ENCODE measurements at places on chromosomes 11 and 22.

DNA sequence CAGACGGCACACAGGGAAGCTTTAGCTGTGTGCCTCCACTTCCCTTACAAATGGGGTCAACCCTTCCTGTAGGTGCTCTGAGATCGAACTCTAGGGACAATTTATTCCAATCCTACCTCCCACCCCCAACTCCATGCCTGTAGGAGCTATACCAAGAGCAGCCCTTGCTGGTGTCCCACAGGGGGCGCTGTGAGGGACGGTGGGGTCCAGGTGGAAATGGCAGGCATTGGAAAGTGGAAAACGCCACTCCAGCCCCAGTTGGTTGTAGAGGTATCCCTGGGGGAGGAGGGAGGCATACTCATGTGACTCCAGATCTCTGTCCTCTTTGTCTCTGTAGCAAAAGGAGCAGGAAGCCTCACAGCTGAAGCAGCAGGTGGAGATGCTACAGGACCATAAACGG is 161.3 kb downstream of the MYO18B start:
- no peak for DNase-seq

DNA sequence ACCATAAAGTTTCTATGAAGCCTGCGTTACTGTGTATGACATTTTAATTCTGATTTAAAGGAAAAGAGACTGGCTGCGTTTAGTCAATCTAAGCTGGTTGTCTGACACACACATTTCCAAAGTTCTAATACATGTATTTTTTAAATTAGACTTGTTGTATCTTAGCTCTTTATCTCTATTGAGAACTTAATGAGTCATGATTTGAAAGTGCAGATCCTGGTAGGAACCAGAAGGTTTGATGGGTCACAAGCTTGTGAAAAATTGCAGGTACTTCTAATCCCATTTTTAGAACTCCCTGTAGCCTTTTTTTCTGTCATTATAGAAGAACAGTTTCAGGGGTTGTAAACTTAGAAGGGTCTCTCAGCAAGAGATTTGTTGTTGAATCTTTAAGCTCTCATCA is 210.3 kb downstream of the DDX10 start:
- DNase-seq = no peak

- DNase-seq = no peak
These were observed 19.0 kb upstream of the MYH9 start for GRCh38 chr22:36406721-36407120.

GRCh38 chr11:70036971-70037882 is 40.9 kb upstream of the ANO1 start:
- DNase-seq = no peak

- no peak for DNase-seq
These were observed 83.0 kb downstream of the PPP6R3 start for GRCh38 chr11:68543594-68543993.

DNA sequence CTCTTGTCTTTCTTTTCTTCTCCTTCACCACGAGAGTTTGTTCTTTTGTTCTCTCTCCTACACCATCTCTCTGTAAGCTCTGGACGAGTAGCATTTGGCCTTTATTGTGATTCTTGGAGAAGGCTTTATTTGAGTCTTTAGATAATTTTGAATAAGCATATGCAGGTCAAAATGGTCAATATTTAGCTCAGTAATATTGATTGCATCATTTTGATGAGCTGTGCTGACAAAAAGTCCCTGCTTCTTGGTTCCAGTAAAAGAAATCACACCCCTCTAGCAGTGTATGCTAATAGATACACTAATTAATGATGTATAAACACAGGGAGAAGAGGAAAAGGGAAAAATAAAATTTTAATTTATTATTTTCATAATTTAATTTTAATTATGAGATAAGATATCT is 25.8 kb upstream of the MUC15 start:
- no peak for DNase-seq

GRCh38 chr22:46464701-46465344 is 72.6 kb downstream of the CELSR1 start:
- DNase-seq = no peak
